Lung (tissue), 17 donors: ENCODE measurements at places on chromosomes 5 and 9. TPM values are rescaled to one million over a fixed set of nuclear protein-coding genes. Genes with fewer than 3 reads are reported as not detected.

The EIF4E1B gene
- not detected for total RNA-seq

The UGCG gene
- total RNA-seq, result 157 TPM

The C9orf153 gene
- total RNA-seq, result 2.7 TPM

The EPB41L4A gene
- total RNA-seq, result 23.0 TPM

The ENTPD2 gene
- 3.2 TPM for total RNA-seq

The MELK gene
- 3.5 TPM for total RNA-seq

The PCDH1 gene
- 43.6 TPM for total RNA-seq

The CSF1R gene
- 52.3 TPM for total RNA-seq

The GPR151 gene
- total RNA-seq, result not detected
